ENCODE measurements at places on chromosomes 7 and 10.

GRCh38 chr10:113549856-113550255 lies 3.0 kb upstream of the HABP2 start:
- DNase-seq = no peak

DNA sequence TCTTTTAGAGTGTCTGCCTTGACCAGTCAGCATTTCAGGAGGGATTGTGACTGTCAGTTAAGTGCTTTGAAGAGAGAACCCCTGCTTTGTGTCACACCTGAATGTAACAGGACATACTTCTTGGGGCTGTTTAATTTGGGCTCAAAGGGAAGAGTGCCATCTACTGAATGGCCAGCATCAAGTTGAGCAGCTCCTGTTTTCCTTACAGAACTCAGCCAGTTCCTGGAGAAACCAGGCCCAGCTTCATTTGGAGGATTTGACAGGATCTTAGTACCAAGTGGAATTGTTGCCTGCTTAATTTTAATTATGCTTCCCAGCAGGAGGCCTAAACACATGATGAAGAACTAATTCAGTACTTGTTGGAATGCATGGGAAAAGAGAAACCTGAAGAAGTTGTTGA lies 8.3 kb downstream of the ADD3 start:
- no peak for DNase-seq

DNA sequence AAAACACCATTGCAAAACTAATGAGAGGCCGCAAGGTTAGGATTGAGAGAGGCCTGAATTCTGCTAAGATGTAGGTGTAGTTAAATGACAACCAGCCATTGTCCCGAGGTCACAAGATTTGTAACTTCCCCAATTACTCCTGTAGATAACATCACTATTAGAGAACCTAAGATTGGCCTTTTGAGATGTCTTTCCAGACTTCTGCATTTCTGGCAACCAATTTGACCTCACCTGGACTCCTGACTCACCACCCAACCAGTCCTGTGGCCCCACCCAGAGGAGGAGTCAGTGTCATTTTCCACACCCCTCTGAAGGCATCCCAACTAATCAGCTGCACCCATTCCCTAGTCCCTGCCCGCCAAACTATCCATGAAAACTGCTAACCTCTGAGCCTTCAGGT lies 115.7 kb downstream of the PRKAG2 start:
- DNase-seq = no peak

DNA sequence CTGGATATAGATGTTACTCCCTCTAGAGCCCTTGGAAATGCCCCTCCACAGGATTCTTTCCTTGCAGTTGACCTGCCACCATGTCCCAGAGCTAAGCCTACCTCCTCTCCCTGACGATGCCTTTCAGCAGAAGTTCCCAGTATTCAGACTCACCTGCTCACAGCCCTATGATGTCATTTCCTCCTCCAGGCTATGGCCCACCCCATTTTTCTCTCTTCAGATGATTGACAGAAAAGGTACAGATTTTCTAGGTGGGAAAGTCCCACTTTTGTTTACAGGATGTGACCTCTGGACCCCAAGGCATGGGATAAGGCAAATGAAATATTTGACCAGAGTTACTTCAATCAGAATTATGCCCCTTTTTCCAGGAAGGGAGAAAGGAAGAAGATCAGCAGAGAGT lies 280.2 kb upstream of the PHYHIPL start:
- no peak for DNase-seq
